ENCODE measurements at places on chromosomes 4 and X. TPM values are rescaled to one million over a fixed set of nuclear protein-coding genes. Genes with fewer than 3 reads are reported as not detected.

Gene MID1
- 32.2 TPM for total RNA-seq

Gene EXOC1L
- not detected for total RNA-seq

Gene RRH
- 0.10 TPM for total RNA-seq

Gene CABS1
- not detected for total RNA-seq

Gene PCDH7
- total RNA-seq = 0.07 TPM

Gene MAGEB2
- not detected for total RNA-seq

Gene DUX4
- total RNA-seq = not detected

Gene WWC2
- 19.3 TPM for total RNA-seq

Data from A549 treated with Hydrocortisone at 1 μM for 4 hours (cell line).